ENCODE measurements at places on chromosomes 1 and 21.

- peak; percentile 33 for DNase-seq
Measured at GRCh38 chr21:41931041-41931451, 22.8 kb downstream of the C2CD2 start.

GRCh38 chr1:6282577-6283270, 21.8 kb upstream of the GPR153 start:
- DNase-seq = no peak

GRCh38 chr1:237562242-237562823, 328.4 kb downstream of the ZP4 start:
- DNase-seq = peak; percentile 60

DNA sequence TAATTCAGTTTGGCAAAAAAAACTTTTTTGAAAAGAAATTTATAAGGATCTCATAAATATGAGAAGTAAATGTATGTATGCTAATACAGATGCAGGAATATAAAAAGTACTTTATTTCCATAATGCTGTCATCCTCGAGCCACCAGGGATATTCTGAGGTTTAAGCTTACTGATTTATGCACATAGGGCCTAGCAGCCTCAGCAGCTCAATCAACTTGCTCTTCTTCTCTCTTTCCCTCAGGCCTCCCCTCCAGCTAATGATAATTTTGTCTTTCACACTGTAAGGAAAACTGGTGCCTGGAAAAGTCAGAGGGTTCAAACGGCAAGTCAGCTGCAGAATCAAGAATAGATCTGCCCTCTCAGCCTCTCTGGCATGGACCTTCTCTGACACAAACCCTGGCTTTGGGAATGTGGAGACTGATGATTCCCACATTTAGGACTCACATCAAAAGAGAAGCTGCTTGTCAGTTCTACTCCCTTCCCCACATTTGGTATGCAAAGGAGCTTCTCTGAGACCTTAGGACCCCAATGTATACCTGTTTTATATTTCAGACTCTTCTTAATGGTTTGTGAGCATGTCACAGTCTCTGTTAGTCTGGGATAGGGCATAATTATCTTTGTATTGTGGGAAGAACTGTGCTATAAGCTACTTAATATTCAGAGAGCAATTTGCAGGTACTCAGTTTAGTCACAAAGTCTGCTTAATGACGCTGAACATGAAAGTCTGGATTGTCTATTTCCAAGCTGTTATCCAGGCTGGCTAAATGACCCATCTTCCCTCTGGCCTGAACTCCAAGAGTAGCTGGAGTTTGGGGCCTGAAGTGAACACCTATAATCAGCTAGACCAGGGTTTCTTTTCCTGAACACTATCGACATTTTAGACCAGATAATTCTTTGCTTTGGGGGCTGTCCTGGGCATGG, 52.1 kb upstream of the DIPK1A start:
- DNase-seq = no peak

- DNase-seq = peak; percentile 86
Measured at GRCh38 chr1:57489358-57490036, 65.6 kb upstream of the DAB1 start.

GRCh38 chr1:203491664-203492063, 2.3 kb upstream of the OPTC start:
- no peak for DNase-seq

GRCh38 chr1:230797942-230798365, 50.8 kb downstream of the CAPN9 start:
- DNase-seq = peak; percentile 75

- DNase-seq = peak; percentile 42
Measured at GRCh38 chr21:39483917-39484316, 32.1 kb downstream of the SH3BGR start.

- DNase-seq = no peak
Measured at GRCh38 chr1:199356561-199356960, 670.9 kb upstream of the NR5A2 start.

DNA sequence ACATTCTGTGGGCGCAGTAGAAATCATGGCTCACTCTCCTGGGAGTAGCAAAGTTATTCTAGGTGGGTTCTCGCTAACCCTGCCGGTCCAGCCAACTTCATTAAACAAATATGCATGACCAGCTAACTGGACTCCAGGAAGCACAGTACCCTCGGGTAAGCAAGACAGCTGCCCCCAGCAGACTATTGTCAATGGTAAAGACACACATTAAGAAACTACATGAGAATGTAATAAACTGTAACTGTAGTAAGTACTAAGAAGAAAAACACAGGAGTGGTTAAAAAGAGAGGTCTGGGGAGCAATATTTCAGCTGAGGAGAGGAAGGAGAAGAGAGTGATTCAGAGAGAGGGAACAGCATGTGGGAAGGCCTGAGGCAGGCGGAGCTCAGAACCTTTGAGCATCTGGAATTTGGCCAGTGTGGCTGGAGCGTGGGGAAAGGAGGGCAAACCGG, 7.4 kb downstream of the SLC2A5 start:
- no peak for DNase-seq

DNA sequence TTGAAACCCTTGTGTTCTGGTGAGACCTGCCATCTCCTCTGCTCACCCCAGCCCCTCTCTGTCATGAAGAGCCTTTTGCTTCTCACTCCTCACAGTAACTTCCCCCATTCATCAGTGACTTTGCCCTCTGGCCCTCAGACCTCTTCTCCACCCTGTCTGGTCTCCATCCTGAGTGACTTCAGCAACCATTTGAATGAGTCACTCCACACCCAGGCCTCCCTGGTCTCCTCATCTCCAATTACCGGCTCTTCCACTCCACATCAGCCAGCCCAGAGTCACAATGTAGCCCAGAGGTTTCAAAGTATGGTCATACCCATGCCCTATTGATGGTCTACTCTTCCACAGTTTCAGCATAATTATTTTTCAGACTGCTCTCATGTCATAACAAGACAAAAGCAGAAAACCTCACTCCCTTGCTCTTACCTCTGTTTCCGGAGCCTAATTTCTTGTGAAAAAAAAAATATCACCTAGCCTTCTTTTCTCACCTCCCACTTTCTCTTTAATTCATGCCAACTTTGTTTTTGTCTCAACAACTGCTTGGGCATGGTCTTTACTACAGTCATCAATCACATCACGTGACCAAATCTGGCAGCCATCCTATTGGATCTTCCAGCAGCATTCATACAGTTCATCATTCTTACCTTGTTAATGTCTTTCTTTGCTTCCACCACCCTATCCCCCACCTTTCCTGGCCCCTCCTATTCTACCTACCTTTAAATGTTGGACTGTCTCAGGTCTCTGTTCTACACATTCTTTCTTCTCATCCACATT, 35.6 kb upstream of the NEK7 start:
- peak; percentile 87 for DNase-seq

DNA sequence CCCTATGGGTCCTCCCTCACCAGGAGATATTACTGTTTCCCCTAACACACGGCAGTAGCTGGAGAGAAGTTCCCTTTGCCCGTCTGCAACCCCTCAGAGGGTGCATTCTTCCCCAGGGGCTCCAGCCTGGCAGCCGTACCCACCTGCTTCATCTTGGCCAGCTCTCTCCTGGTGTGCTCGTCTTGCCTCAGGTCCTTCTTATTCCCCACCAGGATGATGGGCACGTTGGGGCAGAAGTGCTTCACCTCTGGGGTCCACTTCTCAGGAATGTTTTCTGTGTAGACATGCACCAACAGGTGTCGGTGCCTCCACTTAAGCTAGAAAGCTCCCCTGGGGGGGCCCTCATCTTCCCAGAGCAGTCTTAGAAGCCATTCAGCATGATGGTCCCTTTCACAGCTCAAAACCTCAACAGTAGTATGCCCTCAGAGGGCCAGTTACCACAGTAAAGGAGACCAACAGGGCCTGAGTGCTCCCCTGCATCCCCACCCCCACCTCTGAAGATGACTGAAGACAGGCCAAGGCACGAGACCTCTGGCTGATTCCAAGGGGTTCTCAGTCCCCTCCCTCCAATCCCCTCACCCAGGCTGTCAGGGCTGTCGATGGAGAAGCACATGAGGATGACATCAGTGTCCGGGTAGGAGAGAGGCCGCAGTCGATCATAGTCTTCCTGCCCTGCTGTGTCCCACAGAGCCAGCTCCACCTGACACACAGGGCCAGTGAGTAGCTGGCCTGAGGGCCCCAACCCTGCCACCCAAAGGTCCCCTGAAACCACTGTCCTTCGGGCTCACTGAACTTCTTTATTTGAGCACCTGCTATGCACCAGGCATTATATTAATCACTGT, 4.3 kb downstream of the RHOC start:
- no peak for DNase-seq

- no peak for DNase-seq
Measured at GRCh38 chr1:226635456-226635941, 86.9 kb downstream of the STUM start.
